ENCODE measurements at places on chromosomes 13 and 19.

GRCh38 chr13:79404985-79405384, 1.1 kb downstream of the RBM26 start:
- no peak for DNase-seq

DNA sequence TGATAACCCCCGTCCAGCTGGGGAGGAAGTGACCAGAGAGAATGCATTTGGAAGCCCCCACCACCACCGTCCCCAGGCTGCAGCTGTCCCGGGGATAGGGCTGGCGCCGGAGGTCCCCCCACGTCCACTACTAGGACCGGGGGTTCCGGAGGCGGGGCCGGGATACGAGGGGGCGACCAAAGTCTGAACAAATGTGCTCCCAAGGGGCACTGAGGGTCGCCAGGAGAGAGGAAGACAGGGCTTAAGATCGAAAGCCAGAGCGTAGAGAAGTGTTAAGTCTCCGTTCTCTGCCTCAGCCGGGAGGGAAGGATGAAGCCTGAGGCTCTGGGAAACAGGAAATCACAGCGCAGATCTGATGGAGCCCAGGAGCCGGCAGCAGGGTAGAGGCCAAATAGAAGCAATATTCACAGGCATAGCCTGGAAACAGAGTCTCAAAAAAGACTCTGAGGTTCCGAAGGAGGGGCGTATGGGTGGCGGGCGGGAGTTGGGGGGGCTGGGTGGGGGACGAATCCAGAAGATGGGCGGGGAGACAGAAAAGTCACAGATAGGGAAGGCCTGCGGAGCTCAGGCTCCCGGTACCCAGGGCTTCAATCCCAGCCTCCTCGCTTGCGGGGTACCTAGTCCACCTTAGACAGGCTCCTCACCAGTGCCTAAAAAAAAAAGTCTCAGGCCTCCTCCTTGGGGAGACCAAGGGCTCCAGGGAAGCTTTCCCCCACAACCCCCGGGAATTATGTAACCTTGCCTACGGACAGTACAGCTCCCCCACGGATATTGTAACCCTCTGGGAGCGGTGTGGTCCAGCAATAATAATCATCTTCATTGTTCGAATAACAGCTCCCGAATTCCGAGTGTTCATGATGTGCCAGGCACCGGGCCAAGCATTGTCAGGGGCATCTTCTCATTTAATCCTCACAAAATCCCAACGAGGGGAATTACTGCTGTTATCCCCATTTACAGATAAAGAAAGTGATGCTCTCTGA, 1.1 kb upstream of the ERF start:
- no peak for DNase-seq

DNA sequence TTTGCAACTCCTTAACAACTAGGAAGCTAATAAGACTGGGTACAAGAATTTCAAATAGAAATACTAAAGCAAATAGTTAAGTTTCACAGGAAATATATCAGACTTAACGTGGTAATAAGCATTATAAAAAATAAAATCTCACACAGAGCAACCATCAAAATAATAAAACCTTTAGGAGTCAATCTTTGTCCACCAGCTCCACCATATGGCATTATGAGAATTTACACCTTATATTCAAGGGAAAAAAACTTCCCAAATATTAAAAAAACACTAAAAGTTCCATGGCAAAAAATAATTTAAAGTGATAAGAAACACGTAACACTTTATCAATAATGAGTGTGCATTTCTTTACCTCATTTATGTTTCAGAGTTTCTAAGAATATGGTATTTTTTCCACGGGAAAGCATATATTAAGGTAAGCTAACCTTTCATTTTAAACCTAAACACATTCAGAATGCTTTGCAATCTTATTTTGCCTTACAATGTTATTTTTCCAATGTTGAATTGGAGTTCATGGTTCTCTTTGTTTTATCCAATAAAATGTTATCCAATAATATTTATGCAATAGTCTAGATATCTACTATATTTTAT, 423.2 kb upstream of the SGCG start:
- no peak for DNase-seq

DNA sequence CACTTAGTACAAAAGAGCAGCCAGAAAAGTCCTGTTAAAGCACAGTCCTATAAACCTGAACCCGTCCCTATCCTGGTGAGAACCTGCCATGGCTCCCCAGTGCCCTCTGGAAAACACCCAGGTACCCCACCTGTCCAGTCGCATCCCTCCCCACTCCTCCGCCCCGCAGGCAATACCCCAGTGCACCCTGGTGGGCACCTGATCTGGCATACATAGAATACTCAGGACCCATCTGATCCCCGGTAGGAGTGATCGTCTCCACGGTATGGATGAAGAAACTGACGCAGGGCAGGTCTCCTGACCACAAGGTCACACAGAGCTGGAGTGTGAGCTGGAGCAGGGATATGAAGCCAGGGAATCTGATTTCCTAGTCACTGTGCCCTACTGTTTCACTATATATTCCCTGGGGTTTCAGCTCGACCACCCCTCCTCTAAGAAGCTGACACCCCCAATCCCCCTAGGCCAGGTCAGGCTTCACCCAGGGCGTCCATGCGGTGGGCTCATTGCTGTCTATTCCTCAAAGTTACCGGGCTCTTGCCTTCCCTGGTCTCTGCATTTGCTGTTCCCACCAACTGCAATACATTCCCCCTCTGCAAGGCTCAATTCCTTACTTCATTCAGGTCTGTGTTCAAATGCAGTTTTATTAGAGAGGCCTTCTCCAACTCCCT, 12.6 kb downstream of the FBXO46 start:
- no peak for DNase-seq

Data from pulmonary artery endothelial cell (primary cell).